Esophagus muscularis mucosa (tissue), 4 donors: ENCODE measurements at places on chromosomes 4 and X. TPM values are rescaled to one million over a fixed set of nuclear protein-coding genes. Genes with fewer than 3 reads are reported as not detected.

The CFAP47 gene
- total RNA-seq: not detected

The TMEM33 gene
- 15.4 TPM for total RNA-seq

The MAGEA2 gene
- not detected for total RNA-seq

The HDX gene
- total RNA-seq: 7.9 TPM

GRCh38 chrX:70998411-70999027 lies 67.6 kb upstream of the SLC7A3 start:
- DNase-seq: no peak
- H3K4me1 ChIP-seq: no peaks in the 10 kb centered on the region
- H3K4me3 ChIP-seq: no peak overlapping the region
- H3K27me3 ChIP-seq: no peaks in the 10 kb centered on the region

- H3K4me1 ChIP-seq: no peaks in the 10 kb centered on the region
- no peak overlapping the region for H3K27ac ChIP-seq
- DNase-seq: no peak
- H3K27me3 ChIP-seq: no peaks in the 10 kb centered on the region
Observed at GRCh38 chr4:168119890-168120289, 27.6 kb downstream of the ANXA10 start.
